Astrocyte of the spinal cord (primary cell): ENCODE measurements at places on chromosomes 7 and 10.

DNA sequence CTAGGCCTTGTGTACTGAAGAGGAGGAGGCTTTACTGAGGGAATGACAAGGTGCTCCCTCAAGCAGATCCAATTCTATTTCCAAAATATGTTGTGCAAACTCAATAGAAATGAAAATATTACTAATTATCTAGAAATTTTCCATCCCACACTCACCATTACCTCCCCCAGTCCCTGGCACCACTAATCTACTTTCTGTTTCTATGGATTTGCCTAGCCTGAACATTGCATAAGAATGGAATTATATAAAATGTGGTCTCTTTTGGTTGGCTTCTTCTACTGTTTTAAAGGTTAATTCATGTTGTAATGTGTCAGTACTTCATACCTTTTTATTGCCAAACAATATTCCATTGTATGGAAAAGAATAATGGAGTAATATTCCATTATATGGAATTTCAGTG lies 18.7 kb upstream of the NUB1 start:
- no peak for DNase-seq

DNA sequence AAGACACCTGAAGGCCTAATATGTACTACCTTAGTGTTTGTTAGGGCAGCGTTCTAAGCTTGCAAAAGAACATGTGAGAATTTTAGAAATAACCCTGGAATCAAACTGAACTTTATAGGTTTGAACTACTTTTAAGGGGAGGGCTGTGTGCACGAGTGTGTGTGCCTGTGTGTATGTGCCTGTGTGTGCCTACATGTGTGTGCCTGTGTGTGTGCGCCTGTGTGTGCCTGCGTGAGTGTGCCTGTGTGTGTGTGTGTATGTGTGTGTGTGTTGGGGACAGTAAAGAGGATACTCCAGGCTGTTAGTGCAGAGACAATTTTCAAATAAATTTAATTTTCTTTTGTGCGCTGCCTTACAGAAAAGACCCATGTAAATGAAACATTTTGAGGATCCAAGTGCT lies 68.1 kb upstream of the WDR11 start:
- DNase-seq = no peak

GRCh38 chr10:86941991-86942421 lies 15.4 kb downstream of the MMRN2 start:
- DNase-seq = no peak

- DNase-seq = no peak
Measured at GRCh38 chr10:63634488-63635065, 113.4 kb downstream of the REEP3 start.

GRCh38 chr7:90624225-90624911 lies 28.2 kb downstream of the CDK14 start:
- peak; percentile 31 for DNase-seq

DNA sequence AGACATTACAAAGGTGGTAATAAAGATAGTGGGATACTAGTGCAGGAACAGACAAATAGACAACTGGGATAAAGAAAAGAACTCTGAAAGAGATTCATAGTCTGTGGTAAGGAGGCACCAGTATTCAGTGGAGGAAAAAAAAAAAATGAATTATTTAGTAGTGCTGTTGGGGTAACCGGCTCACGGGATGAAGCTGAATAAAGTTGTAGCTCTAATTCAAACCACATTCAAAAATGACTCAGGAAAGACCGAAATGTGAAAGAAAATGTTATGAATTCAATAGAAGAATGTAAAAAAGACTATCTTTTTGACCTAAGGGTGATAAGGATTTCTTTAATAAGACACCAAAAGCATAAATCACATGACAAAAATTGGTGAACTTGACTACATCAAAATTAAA lies 83.1 kb upstream of the HABP2 start:
- no peak for DNase-seq

DNA sequence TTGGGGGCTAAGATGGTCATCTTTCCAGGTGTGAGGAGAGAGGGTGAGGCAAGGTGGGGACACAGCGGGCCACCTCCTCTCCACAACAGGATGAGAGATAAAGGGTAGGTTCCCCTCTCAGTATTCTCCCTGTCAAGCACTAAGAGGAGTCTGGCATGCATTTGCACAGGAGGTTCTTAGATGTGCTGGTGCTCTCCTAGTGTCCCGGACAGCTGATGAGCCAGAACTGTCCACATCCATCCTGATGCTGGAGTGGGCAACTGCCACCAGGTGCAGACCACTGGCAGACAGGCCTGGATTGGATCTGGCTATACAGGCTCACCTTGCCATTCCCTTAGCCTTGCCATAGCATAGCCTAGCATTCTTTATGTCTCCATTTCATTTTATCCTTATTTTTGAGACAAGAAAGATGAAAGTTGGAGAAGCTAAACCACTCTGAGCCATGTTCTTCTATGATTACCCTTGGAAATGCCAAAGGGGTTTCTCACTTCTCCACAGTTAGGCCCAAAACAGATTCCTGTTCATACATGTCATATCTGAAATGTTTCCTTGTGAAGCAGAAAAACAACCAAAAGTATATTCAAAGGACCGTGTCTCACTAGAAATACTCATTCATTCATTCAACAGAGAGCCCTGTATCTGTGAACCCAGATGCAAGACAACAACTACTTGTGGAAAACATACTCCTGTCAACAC lies 48.8 kb upstream of the ANTXRL start:
- DNase-seq = no peak

DNA sequence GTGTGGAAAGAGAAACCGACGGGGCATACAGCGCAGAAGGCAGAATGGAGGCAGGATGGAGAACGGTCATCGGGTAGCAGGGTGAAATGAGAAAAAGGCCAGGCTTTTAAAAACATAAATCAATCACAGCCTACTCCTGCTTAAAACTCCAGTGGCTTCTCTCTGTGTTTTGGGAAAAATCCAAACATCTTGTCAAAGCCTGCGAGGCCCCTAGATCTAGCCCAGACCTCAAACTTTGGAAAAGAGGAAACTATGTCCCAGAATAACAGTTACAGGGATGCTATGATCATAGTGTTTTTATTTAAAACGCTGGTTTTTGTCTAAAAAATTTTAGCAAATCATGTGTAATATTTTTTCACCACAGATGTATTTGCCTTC lies 41.1 kb downstream of the PPP1R3C start:
- no peak for DNase-seq

- DNase-seq = no peak
Measured at GRCh38 chr7:31702354-31702753, 15.3 kb downstream of the PPP1R17 start.

DNA sequence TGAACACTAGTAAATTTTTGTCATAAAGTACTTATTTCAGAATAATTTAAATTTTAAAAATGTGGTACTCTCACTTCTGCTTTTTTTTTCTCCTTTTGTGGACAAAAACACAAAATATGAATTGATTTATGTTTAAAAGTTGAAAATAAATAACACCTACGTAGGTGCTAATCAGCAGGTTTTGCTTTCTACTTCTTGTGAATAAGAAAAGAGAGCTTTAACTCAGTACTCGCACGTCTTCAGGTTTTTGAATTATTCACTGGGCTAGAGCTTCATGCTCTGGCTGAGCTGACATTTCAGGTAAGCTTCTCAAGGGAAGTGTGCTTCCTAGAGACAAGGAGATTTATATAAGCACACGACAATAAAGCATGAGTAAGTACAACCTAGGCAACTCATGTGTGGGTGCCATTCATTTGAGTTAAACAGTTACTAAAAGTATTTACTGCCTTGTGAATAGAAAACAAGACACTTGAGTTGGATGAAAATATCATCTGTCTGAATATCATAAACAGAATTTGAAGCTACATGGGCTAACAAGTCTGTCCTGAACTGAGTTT lies 190.0 kb upstream of the POT1 start:
- no peak for DNase-seq

DNA sequence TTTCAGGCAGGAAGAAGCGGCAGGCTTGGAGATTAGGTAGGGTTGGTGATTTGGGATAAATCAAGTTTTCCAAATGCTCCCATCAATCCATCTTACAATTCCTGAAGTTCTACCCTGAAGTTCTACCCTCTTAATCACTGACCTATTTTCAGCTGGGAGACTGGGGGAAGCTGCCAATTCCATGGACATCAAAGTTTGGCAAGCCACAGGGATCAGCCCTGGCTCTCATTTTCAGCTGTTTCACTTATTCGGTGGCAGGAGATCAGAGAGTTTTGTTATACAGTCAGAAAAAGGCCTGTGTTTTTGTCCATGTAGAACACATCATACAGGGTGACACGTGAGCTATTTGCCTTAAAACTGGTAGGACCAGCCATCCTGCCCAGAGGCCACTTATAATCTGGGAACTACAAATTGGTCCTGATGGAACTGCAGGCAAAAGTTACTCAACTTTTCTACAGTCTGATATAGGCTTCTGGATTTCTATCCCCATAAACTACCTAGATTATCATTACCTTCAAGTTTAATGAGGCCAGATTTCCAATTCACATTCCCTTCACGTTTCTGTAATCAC lies 112.9 kb upstream of the ZNF746 start:
- DNase-seq = peak; percentile 7

GRCh38 chr7:156380261-156380660 lies 260.3 kb upstream of the RNF32 start:
- DNase-seq = no peak

- no peak for DNase-seq
Measured at GRCh38 chr7:82373926-82374635, 69.5 kb downstream of the CACNA2D1 start.

DNA sequence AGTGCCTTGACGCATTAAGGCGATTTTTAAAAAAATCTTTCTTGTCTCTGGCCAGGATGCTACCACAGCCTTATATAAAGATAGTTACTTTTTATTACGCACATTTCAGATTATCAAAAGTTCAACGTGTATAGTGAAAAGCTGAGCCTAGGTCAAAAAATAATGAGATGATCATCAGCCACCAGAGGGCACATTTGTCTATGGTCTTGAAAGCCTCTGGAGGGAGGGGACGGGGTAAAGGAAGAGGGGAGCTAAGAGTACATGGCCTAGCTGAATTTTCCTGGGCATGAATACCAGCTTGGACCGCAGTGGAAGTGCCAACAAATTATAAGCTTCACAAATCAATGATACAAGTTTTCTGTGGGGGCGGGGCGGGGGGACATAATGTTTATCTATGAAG lies 285.9 kb upstream of the SMIM30 start:
- DNase-seq = no peak
